RPMI7951 (cell line): ENCODE measurements at places on chromosomes 5 and 9. TPM values are rescaled to one million over a fixed set of nuclear protein-coding genes. Genes with fewer than 3 reads are reported as not detected.

DNA sequence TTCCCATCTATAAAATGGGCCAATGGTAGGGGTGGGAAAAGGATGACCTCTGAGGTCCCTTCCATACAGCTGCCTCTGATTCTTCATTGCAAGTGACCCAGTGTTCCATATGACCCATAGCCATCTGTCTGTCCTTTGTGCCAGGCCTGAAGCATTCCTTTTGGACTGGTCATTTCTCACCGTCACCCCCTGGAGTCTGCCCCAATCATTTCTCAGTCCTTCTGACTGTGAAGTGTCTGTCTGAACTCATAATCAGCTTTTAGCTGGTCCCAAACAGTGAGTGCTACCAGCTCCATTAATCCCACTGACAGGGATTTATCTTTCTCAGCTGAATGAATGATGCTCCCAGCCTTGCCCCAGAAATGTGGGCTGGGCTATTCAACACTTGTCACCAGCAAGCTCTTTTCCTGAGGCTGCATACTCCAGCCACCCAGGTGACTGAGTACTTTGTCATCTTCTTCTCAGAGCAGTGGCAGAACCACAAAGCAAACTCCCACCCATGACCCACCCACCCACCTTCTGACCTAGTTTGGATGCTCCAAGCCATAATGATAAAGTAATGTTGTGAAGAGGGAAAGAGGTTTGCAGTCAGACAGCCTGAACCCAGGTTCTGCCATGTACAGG, 37.4 kb downstream of the KCNIP1 start:
- DNase-seq, result peak; percentile 34

- DNase-seq, result peak; percentile 48
Observed at GRCh38 chr5:111548992-111549649, 36.8 kb upstream of the STARD4 start.

GRCh38 chr9:134301387-134302129, 24.7 kb upstream of the RXRA start:
- DNase-seq, result no peak

DNA sequence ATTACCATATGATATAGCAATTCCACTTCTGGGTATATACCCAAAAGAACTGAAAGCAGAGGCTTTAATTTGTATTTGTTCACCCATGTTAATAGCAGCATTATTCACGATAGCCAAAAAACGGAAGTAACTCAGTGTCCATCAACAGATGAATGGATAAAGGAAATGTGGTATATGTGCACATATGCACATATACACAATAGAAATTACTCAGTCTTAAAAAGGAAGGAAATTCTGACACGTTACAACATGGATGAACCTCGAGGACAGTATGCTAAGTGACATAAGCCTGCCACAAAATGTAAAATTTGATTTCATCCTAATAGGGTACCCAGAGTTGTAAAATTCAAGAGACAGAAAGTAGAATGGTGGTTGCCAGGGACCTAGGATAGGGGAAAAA, 54.9 kb downstream of the NUP155 start:
- no peak for DNase-seq

GRCh38 chr5:66596636-66597182, 516 bp downstream of the MAST4 start:
- DNase-seq, result no peak

DNA sequence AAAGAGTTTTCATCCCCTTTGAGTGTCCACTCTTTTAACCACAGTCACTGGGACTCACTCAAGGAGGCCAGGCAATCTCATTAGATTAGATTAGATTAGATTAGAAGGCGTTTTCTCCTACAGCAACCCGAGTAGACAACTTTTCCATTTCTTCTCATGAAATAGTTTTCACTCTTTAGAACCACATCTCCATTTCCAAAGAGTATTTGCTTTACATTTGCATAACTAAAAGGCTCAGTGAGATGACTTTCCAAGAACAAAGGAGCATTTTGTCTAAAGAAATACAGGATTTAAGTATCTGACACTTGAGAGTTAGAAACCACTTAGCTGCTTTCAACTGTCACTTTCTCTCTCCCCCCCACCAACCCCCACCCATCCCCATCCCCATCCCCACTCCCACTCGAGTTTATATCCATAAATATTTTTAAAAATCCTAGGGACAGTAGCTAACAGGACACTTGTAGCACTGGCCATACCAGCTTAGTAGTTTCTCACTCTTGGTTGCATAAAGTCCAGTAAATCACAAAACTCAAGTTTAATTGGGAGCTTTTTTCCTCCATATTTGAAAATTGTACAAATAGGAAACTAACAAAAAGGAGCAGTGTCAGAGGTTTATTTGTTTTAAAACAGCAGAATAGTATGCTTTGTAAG, 2202.9 kb upstream of the WWC1 start:
- DNase-seq, result no peak

The LRRC14B gene
- total RNA-seq, result not detected in 2 replicates
